DMS153 (cell line): ENCODE measurements at places on chromosomes 6 and 20.

DNA sequence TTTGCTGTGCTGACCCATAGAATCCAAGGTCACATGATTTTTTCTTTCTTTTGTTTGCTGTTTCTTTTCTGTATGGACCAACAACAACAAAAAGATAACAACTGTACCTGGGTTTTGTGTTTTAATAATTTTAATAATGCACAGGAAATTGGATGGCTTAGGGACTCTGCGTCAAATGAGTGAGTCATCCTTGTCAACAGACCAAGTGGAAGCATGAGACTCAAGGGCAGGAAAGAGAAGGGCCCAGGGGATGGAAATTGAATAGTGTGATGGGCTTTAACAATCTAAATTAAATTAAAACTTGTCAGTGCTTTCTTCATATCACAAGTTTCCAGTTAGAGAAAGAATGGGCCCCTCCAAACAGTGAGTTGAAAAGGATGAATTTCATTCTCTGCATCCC lies 413.0 kb downstream of the PREX1 start:
- DNase-seq = no peak

DNA sequence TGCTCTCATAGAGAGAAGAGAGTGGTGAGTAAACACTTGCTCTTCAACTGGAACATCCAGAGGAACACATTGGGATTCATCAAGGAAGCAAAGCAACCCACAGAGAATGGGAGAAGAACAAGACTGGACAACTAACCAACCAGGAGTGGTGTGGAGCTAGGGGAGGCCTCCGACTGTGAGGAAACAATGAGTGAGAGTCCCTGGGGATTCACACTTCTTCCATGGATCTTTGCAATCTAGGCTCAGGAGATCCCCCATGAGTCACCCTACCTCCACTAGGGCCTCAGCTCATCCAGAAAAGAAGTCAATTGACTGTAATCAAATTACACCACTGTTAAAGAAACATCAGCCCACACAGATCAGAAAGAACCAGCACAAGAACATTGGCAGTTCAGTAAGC lies 42.3 kb upstream of the CLVS2 start:
- no peak for DNase-seq

- no peak for DNase-seq
Measured at GRCh38 chr20:4947817-4948559, 53.3 kb downstream of the SLC23A2 start.

DNA sequence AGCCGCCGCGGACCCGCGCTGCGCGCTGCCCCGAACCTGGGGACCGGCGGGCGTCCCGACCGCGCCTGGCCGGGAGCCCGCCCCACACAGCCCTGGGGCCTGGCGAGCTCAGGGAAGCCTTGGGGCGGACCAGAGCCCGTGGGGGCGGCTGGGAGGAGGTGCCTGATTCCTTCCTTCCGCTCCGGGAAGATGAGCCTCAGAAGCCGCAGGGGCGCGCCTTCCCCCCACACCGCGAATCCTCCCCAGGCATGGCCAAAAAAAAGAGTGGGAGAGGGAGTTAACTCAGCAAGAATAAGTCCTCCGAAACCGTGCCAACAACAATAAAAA lies at the start of gene CBLN4:
Gene CBLN4, minus strand, starts transcription at position 131 of the 327 bp plus-strand sequence. CDS start 1,348 bp downstream, outside the sequence.
- no peak for DNase-seq

- no peak for DNase-seq
Measured at GRCh38 chr20:44039147-44039546, 124.5 kb downstream of the TOX2 start.

- DNase-seq = no peak
Measured at GRCh38 chr6:126888727-126889725, 229.4 kb upstream of the RSPO3 start.

DNA sequence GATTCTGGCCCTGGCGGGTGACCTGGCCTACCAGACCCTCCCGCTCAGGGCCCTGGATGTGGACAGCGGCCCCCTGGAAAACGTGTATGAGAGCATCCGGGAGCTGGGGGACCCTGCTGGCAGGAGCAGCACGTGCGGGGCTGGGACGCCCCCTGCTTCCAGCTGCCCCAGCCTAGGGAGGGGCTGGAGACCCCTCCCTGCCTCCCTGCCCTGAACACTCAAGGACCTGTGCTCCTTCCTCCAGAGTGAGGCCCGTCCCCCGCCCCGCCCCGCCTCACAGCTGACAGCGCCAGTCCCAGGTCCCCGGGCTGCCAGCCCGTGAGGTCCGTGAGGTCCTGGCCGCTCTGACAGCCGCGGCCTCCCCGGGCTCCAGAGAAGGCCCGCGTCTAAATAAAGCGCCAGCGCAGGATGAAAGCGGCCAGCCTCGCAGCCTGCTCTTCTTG lies 868 bp upstream of the SLC2A4RG start:
- DNase-seq = no peak

DNA sequence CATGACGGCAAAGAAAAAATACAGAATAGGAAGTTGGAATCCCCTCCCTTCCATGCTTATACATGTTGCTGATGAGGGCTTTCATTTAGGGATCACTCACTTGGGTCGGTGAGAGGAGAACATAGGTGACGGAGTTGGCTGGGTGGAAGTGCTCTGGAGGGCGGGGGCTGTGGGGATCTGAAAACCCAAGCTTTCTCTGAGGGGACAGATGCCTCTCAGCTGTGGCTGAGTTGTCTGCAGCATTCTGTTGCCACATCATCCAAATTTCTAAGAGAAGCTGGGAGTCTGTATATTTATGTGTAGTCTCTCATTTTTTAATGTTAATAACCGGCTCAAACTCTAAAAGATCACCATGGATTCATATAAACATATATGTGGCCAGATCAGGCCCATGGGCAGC lies 141.5 kb downstream of the PLCB4 start:
- no peak for DNase-seq

GRCh38 chr20:4513720-4514119 lies 208.0 kb upstream of the PRND start:
- DNase-seq = no peak

DNA sequence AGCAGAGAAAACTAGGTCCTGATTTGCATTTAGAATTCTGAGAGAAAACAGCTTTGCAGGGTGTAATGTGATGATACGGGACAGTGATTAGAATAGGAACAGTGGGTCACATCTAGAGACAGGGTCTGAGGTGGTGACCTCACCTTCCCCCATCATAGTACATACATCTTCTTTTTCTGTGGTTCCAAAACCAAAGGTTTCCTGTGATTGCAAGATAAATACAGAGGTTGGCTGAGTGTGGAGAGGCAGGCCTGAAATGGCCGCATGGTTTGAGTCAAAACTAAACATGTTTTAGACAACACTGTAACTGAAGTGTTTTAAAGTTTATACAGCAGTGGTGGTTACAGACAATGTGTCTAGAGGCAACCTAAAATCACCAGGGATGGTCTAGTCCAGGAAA lies 10.4 kb upstream of the NT5DC1 start:
- DNase-seq = no peak

DNA sequence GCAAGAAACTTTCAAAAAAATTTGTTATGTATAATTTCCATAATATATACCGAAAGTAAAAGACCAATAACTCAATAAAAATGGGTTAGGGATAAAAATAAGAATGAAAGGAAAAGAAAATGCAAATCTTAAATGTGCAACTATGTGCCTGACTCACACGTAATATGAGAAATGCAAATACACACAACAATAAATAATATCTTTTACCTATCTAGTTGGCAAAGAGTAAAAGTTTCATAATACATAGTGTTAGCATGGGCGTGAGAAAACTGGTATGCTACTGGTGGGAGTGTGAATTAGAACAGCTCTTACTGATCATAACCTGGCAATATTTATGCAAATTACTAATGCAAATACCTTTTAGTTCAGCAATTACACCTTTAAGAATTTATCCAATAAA lies 438.5 kb upstream of the CITED2 start:
- DNase-seq = no peak
